Activated CD4-positive, alpha-beta memory T cell treated with anti-CD3 and anti-CD28 coated beads, Interleukin-2, amount 10 ng/mL, durations not matched to agents 7 days and 5 days (primary cell): ENCODE measurements at places on chromosomes 7 and 10.
A peak's percentile ranks its signal among the peaks of the same experiment; 100 is the strongest.

DNA sequence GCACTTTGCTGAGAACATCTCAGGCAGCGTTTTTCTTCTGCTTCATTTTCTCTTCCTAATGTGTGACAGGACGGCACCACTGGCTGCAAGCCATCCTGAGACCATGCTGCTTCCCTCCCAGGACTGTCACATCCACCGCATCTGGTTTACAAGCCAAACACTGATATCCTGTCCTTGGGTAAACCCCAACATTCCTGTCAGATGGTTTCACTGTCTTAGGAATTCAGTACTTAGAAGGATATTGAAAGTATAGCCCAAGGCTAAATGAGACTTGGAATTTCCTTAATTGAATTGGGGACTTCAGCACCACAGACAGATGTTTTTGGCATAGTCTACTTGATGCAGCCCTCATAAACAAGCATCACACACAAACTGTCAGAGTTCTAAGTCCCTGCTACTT is 74.2 kb upstream of the PLXNA4 start:
- H3K4me1 ChIP-seq, result peaks cover 16% of the 10 kb centered on the region
- no peaks in the 10 kb centered on the region for H3K27me3 ChIP-seq
- no peak for DNase-seq
- no peak overlapping the region for H3K4me3 ChIP-seq

GRCh38 chr7:50112250-50112649 is 19.2 kb upstream of the ZPBP start:
- H3K4me1 ChIP-seq, result peaks cover 1% of the 10 kb centered on the region
- H3K4me3 ChIP-seq, result no peak overlapping the region
- no peak overlapping the region for H3K27ac ChIP-seq
- no peaks in the 10 kb centered on the region for H3K36me3 ChIP-seq

DNA sequence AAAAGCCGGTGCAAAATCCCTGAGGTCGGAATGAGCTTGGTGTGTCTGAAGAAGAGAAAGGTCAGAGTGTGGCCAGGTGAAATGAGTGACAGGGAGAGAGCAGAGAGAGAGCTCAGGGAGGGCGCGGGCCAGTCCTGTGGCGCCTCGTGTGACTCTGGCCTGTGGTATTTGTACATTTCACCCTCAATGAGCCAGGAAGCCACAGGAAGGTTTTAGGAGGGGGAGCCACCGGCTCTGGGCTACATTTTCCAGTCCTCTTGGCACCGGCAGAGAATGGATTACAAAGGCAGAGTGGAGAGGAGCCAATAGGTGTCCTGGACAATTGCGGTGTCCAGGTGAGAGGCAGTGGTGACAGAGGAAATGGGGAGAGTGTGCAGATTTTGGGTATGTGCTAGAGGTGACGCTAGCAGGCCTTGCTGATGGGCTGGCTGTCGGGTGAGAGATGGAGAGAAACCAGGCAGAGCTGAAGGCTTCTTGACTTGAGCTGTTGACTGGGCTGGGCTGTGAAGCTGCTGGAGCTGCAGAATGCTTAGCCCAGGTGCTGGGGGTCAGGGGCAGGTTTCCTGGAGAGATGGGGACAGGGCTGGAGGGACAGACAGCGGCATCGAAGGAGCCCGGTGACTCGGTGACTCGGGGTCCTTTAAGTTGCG is 38.1 kb downstream of the COL13A1 start:
- H3K27ac ChIP-seq, result no peak overlapping the region
- H3K27me3 ChIP-seq, result peaks cover 7% of the 10 kb centered on the region
- no peak for DNase-seq

- peaks cover 3% of the 10 kb centered on the region for H3K27me3 ChIP-seq
- H3K27ac ChIP-seq, result peak overlapping the region; percentile 18
Observed at GRCh38 chr10:45581582-45582385, 90.8 kb downstream of the ZFAND4 start.

DNA sequence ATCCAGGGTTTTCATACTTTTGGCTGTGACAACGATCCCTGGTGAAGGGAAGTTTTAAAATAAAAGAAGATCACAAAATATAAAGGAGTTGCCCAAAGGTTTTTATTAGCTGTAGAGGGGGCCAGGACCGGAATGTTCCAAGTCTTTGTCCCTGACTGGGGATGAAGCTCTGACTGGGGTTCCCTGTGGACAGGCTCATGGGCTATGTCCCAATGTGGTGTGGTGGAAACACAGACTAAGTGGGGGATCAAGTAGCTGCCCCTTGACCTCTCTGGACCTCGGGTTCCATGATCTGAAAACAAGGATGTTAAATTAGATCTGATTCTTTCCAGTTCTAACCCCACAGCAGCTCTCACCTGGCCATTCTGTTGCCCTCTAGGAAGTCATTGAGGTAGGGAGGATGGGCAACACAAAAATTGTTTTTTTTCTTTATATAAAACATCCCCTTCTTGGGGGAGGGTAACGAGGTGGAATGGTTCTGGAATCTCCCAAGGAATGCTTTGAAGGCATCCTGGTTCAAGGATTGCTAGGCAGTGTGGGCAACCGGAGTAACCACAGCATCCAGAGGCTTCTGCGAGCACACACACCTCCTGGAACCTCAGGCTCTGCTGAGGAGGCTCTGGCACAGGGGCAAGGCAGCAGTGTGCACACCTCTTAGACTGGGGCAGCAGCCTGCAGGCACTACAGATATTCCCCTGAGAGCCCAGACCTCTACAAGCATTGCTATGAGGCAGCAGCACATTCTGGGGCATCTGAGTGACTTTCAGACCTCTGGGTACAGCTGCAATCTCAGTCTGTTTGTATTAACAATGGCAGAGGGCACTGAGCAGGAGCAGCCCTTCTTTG is 21.4 kb upstream of the CRYGN start:
- peaks cover 6% of the 10 kb centered on the region for H3K4me1 ChIP-seq
- H3K4me3 ChIP-seq, result no peak overlapping the region
- peaks cover 44% of the 10 kb centered on the region for H3K36me3 ChIP-seq
- no peak for DNase-seq

DNA sequence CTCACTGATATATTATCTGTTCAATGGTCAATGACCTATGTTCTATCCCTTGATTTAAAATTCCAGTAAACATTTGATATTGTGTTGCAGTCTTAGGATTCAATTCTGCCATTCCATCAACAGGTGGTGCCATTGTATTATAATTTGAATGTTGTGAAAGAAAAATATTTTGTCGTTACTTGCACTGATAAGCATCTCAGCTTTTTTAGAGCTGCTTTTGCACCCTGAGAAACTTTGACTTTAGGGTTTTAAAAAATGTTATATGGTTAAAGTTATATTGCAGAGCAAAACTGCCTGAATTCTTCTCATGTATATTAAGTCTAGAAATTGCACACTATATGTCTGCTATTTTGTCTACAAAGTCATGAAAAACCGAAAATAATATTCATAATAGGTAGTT is 18.8 kb upstream of the MINDY3 start:
- H3K27ac ChIP-seq, result no peak overlapping the region
- no peaks in the 10 kb centered on the region for H3K4me1 ChIP-seq
- H3K4me3 ChIP-seq, result no peak overlapping the region
- no peak for DNase-seq
- H3K36me3 ChIP-seq, result no peaks in the 10 kb centered on the region
